ENCODE measurements at places on chromosomes 12 and 14.

DNA sequence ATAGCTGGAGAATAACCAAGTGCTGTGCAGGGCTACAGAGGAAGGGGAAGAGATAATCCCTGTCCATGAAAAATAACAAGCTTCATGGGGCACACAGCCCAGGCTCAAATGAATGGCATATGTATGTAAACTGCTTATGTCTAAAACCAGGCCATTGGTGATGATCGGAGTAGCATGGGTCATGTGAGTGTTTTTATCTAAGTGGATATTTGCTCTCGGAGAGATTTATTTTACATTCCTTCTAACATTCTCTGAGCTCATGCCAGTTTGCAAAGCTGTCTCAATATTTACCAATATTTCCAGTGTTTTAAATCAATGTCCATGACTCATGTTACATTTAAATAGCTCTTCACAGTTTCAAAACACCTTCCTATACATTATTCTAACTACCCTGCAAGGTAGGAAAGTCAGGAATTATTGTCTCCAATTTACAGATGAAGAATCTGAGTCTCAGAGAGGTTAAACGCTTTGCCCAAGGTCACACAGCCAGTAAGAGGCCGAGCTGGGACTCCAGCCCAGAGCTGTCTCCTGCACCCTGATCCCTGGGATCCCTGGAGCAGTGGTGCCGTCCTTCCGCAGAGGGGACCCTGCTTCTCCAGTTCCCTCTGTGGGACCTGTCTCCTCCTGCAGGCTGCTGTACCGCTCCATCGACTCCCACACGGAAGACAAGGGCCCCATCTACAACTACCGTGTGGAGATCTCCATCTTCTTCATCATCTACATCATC lies 186.7 kb upstream of the FKBP4 start:
- no peak for DNase-seq

DNA sequence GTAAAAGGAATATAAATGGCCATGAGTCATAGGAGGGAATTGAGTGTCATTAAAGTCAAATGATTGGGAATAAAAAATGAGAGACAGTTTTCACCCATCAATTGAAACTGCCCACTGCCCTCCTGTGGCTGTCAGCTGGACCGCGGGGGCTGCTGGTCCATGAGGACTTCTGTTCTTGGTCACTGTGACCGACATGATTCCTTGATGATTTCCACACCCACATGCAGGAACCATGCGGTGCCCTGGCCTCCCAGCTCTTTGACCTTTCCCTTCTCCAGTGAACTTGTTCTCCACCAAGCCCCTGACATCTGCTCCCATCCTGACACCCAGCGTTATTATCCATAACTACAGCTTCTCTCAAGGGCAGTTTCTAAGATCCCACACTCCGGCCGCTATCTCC lies 48.4 kb downstream of the C12orf75 start:
- no peak for DNase-seq

GRCh38 chr14:66081594-66082376 lies 404.4 kb upstream of the CCDC196 start:
- no peak for DNase-seq

DNA sequence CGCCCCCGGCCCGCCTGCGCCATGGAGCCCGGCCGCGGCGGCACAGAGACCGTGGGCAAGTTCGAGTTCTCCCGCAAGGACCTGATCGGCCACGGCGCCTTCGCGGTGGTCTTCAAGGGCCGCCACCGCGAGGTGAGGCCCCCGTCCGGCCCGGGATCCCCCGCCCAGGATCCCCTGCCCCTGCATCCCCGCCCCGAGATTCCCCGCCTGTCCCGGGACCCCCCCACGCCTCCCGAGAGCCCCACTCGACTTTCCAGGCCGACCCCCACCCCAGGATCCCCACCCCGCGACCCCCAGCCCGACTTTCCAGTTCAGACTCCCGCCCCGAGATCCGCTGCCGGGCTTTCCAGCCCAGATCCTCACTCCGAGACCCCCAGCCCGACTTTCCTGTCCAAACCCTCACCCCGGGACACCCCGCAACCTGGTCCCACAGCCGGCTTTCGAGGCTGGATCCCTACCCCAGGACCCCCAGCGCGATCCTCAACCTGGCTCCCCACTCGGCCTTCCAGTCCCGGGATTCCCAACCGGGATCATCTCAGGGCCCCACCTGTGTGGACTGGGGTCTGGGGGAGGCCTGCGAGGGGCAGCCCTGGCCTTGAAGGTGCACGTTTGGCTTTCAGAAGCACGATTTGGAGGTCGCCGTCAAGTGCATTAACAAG lies 688 bp downstream of the ULK1 start:
- DNase-seq, result no peak

GRCh38 chr12:90102957-90103652 lies 394.5 kb upstream of the ATP2B1 start:
- no peak for DNase-seq

DNA sequence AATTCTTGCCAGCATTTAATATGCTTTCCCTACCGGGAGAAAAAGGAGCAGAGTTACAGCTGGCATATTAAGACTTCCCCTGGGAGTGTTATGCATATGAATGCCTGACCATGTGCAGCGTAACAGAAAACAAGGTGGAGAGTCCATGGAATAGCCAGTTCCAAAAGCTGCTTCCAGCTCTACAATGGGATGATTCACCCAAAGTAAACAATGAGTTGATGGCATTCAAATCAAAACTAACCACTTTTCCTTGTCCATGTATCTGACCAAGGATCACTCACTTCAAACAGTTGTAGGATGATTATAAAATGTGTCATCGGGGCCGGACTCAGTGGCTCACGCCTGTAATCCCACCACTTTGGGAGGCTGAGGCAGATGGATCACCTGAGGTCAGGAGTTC lies 48.1 kb upstream of the BICDL1 start:
- no peak for DNase-seq

DNA sequence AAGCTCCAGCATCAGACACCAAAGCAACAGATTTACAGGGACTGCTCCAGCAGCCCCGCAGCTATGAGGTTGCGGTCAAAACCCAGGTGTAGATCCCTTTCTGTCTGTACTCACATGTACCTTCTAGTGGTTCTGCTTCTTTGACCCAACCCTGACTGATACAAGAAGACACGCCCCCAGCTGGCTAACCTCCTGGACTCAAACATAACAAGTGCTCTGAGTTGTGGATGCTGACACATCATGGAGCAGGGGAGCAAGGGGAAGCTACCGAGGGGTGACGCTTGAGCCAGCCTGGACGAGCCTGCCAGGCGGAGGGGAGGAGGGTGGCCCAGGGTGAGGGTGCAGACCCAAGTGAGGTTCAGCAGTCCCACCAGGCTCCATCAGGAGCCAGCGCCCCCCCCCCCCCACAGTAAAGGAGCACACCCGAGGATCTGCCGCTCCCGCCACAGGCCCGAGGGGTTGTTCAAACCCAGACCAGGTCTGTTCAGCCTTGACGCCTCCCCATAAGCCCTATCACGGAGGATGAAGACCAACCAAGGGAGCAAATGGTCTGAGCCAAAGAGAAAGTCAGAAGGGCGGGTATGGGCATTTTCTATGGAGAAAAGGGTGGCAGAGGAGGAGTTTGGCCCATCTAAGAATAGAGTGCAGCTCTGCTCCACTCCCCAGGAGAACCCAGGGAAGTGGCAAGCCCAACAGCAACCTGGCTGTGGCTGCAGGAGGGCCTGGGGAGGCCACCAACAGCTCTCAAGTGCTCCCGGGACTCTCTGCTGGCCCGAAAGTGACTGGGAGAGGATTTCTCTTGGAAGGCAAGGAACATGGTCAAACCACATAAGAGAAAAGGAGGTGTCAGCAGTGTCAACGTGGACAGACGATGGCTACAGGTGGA lies 229.4 kb downstream of the BCL11B start:
- no peak for DNase-seq

Data from activated T-helper 1 cell treated with anti-CD3 and anti-CD28 coated beads, Interleukin-2, amount 50 U/mL, for 16 hours (primary cell).